ENCODE measurements at places on chromosomes 12 and 14. TPM values are rescaled to one million over a fixed set of nuclear protein-coding genes. Genes with fewer than 3 reads are reported as not detected.

BICDL1 gene
- total RNA-seq: not detected

SLC41A2 gene
- 16.7 TPM for total RNA-seq

SERPINA9 gene
- not detected for total RNA-seq

EMC9 gene
- 13.9 TPM for total RNA-seq
